ENCODE measurements at places on chromosomes 6 and 20.

- no peak for DNase-seq
These were observed 12.1 kb downstream of the NCR2 start for GRCh38 chr6:41347378-41348050.

DNA sequence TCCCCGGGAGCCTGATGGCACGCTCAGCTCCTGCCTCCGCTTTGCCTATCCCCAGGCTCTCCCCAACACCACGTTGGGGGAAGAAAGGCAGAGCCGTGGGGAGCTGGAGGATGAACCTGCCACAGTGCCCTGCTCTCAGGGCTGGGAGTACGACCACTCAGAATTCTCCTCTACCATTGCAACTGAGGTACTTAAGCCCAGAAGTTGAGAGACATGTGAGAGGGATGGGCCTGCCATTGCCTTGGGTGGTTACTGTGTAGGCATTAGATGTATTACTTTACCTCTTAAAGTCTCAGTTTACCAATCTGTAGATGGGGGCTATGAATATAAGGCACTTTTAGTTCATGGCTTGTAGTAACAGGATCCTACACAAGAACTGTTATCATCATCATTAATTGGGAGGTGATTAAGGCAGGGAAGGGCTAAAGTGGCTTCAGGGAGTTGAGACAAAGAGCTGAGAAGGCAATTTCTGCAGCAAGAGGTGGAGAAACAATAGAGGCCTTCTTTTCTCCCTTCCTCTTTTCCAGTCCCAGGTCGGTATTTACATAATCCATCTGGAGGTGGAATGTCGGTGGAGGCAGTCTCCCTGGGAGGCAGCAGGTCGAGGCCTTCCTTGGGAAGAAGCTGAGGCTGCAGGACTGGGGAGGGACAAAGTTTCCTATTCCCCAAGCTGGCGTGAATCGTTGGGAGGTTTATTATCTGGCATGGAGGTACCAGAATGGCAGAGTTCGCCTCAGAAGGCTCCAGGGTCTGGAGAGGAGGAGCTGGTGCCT is 691 bp downstream of the SLC22A7 start:
- DNase-seq = no peak

DNA sequence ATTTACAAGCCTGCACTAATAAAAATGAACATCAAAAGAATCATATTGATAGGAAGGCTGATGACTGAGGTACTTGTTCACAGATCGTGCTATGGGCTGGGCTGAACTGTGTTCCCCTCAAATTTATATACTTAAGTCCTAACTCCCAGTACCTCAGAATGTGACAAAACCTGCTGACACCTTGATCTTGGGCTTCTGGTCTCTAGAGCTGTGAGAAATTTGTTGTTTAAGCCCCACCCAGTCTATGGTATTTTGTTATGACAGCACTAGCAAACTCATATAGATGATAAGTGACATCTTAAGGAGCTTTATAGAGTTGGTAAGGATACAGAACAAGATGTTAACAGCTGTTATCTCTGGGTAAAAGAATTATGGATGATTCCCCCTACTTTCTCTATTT is 13.8 kb downstream of the UBE2V1 start:
- DNase-seq = no peak

GRCh38 chr20:49831022-49831769 is 18.6 kb downstream of the SLC9A8 start:
- DNase-seq = no peak

DNA sequence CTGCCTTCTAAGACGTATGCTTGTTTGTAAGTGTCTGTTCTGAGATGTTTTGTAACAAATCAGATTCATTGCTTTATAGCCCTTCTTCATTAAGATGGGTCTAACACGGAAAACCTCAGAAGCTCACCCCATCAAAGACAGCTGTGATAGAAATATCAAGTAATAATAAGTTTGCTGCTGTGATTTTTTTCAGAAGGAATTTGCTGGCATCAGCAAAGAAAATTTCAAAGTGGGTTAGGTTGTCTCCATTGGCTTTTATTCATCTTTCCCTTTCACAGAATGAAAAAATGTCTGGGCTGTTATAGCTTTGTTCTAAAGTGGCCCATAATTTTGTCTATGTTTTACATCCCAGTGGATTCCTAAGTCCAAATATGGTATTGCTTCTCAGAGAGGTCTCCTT is 81.4 kb downstream of the SLX4IP start:
- no peak for DNase-seq

GRCh38 chr6:30013291-30013922 is 47.7 kb upstream of the POLR1H start:
- peak; percentile 7 for DNase-seq

DNA sequence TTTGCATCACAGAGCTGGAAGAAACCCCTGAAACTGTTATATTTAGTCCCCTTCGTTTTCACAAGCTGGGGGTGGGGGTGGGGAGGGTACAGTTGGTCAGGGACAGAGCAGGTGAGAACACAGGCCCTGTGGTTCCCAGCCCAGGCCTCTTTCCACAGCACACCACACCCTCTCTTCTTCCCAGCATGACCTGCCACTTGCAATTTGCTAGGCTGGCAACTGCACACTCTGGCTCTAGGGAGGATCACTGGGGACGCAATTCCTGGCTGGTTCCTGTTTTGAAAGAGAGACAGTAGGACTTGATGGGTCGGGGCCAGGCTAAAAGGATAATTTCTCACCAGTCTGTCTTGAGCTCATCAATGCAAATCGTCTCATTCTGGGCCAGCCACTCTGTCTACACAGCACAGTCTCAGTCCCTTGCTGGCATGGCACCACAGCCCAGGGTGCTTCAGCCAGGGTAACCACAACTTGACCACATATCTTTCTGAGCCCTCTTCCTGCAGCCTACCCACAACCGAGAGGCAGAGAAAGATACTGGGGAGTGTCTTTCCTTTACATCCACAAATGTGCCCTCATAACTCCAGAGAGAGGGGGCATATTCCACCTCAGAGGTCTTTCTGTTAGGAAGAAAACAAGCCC is 41.7 kb upstream of the EMILIN3 start:
- no peak for DNase-seq

DNA sequence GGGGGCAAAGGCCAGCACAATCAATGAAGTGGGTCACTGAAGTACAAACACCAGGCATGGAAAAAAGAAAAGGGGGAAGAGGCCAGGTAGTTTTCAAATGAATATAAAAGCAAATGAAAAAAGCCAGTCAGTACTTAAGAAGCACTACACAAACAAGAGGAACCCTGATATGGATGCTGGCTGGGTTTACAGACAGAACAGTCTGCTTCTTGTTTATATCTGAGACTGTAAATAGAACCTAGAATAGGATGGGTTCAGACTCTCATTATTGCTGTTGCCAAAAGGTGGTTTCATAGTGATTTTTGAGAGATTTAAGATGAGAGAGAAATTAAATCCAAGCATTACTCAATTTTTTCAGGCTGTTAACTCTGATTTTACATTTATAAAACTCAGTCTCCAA is 24.1 kb downstream of the USP45 start:
- no peak for DNase-seq

GRCh38 chr6:31737991-31738979 is 1.5 kb upstream of the MSH5 start:
- peak; percentile 85 for DNase-seq

- DNase-seq = no peak
These were observed 17.5 kb upstream of the PLCG1 start for GRCh38 chr20:41119614-41120561.

DNA sequence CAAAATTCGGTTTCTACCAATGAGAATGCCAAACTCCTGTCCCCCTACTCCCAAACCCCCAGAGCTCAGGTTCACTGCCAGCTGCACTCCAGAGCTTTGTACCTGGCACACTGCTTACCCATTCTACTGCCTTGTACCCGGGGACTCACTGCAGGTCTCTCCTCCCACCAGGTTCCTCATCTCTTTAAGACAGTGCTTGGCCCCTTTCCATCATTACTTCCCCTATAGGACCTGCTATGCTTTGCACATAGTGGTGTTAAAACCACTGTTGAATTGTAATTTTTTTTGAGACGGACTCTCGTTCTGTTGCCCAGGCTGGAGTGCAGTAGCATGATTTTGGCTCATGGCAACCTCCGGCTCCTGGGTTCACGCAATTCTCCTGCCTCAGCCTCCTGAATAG is 25.9 kb downstream of the LYRM4 start:
- no peak for DNase-seq

GRCh38 chr6:168941036-168941435 is 312.6 kb downstream of the THBS2 start:
- no peak for DNase-seq

- DNase-seq = no peak
These were observed 79.4 kb downstream of the FOXC1 start for GRCh38 chr6:1689141-1689540.

DNA sequence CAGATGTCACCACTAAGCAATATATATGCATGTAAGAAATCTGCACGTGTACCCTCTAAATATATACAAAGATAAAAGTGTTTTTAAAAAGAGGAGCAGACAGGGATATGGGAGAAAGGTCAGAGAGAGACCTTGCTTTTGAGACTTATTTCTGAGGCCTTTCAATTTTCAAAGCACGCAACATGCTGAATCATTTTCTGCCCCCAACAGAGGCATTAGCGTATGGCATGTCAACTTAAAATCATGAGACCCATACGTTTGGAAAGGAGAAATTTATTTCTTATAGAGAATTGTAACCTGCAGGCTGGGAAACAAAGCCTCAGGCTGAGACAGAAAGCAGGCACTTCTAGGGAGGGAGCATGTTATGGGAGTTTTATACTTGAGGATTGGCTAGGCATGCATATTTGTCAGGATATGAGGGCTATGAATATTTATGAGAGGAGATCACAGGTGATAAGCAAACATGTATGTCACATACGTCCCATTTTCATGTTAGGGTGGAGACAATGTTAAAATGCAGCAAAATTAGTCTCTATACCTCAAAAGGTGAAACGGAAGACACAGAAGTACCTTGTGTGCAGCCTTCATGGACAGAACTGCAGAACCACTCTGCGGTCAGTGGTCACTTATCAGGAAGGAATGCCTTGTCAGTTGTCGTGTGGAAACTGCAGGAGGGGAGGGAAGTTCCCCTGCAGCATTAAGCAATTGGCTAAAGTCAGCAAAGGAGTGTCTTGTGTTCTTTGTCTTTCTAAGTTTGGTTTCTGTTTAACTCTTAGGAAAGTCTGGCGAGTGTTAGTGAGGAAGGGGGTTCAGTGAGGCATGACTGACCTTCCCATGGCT is 6.3 kb upstream of the GABRR2 start:
- DNase-seq = no peak
